ENCODE measurements at places on chromosomes 1 and 21.

- no peak for DNase-seq
Measured at GRCh38 chr1:12014141-12014991, 4.9 kb upstream of the MIIP start.

- DNase-seq = no peak
Measured at GRCh38 chr1:230401763-230402294, 24.3 kb downstream of the PGBD5 start.

DNA sequence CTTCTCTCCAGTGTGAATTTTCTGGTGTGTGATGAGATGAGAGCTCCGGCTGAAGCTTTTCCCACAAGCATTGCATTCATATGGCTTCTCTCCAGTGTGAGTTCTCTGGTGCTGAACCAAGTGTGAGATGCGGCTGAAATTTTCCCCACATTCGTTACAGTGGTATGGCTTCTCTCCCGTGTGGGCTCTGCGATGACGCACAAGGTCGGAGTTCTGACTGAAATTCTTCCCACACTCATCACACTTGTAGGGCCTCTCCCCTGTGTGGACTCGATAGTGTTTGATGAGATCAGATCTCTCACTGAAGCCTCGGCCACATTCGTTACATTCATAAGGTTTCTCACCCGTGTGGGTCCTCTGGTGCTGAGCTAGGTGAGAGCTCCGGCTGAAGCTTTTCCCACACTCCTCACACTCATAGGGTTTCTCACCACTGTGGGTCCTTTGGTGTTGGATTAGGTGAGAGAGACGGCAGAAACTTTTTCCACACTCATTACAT, 7.4 kb downstream of the ZNF436 start:
- no peak for DNase-seq

DNA sequence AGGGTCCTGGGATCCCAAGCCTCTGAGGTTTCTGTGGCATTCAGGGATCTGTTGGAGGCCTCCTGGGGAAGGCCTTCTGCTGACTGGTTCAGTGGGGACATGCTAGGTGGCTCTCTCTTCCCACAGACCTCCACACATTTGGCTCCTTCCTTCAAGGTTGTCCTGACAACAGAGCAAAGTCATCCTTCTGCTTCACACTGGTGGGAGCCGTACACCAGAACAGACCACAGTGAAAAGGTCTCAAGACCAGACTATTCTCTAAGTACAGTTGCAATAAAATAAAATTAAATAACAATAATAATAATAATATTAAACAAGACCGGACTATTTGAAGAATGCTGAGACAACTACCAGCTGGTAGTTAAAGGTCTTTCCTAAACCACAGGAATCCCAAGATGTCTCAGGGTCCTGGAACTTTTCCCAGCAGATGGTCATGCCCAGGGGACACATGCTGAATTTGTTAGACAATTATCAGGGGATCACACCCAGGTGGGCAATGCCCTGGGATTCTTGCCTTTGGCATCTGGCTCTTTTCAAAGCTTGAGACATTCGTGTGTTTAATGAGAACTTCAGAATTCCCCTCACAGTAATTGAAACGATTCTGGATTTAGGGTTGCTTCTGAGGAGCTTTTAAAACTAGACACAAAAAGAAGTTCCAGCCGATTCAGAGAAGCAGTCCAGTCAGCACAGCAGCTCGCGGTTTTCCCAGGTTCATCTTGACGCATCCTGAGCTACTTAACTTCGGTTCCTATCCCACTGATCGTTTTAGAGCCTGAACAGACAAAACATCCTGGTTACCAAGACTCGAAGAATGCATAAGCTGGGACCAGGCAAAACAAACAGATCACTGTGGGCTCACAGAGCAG, 22.9 kb downstream of the HTR1D start:
- DNase-seq = no peak

DNA sequence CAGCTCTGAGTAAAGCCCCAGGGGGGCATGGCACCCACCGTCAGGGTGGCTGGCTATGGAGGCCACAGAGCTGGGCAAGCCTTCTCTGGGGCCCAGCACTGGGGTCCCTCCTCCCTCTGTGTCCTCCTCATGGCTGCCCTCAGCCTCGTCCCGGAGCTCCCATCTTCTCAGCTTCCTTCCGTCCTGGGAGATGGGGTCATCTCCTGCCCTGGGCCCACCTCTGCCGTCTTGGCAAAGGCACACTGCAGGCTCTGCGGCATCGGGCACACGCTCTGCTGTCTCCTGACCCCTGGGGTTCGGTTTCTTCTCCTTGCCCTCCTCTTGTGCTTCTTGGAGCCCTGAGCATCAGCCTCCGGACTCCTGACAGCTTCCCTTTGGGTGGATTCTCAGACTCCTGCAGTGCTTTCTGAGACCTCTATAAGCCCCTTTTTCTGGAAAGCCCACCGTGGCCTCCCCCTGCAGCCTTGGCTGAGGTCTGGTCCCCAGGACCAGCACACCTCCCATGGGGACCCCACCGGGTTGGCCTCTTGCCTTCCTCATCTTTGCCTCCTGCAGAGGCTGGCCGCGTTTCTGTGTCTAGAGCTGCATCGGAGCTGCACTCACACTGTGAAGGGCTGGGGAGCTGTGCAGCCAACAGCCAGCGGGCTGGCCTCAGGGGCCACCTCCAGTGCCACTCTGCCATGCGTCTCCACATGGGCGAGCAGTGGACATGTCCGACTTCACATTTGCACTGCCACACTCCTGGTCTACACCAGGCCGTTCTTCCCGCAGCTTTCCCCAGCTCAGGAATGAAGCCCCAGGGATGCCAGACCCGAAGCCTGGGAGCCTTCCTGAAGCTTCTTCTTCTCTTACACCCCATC, 11.6 kb downstream of the UMODL1 start:
- no peak for DNase-seq

- DNase-seq = no peak
Measured at GRCh38 chr1:183275322-183275721, 89.3 kb downstream of the LAMC2 start.

DNA sequence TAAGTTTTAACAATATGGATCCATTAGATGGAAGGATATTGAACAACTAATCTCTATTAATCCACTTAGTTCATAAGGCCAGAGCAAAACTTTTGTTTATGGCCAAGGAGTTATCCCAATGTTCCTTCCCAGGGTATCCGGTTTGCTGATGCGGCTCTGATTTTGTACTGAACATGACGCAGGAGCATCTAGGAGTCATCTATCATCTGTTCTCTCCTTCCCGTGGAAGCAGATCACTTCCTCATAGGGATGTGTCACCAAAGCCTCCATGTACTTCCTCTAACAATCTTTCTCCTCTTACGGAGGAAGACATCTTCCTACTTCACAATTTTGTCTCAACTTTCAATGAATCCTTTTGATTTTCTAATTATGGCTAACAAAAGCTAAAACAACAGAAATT, 206.6 kb downstream of the APP start:
- DNase-seq = no peak

- DNase-seq = no peak
Measured at GRCh38 chr1:44481701-44482100, 76.6 kb downstream of the RNF220 start.

- DNase-seq = no peak
Measured at GRCh38 chr1:42206164-42206563, 41.6 kb upstream of the GUCA2A start.

- DNase-seq = no peak
Measured at GRCh38 chr1:51899022-51899421, 20.5 kb upstream of the NRDC start.

- no peak for DNase-seq
Measured at GRCh38 chr1:229769006-229769405, 143.0 kb downstream of the URB2 start.

- DNase-seq = no peak
Measured at GRCh38 chr1:11898831-11899467, 27.3 kb downstream of the KIAA2013 start.

- no peak for DNase-seq
Measured at GRCh38 chr1:1275836-1276235, 2.2 kb upstream of the UBE2J2 start.

DNA sequence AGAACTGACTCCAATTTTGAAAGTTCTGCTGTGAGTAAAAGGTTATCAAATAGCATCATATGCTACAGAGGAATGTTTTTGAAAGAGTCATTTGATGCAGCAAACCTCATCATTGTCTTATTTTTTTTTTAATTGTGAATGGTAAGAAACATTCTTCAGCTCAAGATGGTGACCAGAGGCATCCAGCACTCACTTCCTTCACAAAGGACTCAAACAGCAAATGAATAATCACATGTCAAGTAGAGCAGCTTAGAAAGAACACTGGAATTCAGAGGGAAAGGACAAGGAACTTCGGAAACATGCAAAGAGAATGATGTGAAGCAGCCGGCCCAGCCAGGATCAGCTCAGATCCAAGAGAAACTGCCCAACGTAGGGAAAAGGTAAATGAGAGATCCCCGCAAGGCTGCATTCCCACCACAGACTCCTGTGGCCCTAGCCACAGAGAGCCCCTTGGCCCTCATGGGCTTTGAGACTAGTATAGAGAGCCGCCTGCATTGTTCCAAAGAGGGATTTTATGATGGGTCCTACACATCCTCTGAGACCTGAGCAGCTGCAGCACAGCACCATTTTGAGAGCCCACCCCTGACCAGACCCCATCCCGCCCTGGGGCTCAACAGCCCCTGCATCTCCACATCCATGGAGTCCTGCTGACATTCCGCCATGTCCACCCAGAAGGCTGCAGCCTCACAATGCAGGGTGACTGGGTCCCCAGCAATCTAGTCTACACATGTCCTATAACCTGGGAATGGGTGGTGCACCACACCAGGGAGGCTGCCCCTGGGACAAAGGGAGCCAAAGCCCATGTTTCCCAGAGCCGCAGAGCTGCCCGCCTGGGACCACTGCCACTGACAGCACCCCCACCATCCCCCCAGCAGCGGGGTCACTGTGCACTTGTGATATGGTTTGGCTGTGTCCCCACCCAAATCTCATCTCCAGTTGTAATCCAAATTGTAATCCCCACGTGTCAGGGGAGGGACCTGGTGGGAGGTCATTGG, 21.2 kb upstream of the UTS2 start:
- no peak for DNase-seq

- no peak for DNase-seq
Measured at GRCh38 chr1:2050461-2050792, 216 bp downstream of the PRKCZ start.

- no peak for DNase-seq
Measured at GRCh38 chr1:57072401-57073110, 106.7 kb upstream of the C8B start.

GRCh38 chr1:41673806-41674205, 189.3 kb upstream of the EDN2 start:
- no peak for DNase-seq

DNA sequence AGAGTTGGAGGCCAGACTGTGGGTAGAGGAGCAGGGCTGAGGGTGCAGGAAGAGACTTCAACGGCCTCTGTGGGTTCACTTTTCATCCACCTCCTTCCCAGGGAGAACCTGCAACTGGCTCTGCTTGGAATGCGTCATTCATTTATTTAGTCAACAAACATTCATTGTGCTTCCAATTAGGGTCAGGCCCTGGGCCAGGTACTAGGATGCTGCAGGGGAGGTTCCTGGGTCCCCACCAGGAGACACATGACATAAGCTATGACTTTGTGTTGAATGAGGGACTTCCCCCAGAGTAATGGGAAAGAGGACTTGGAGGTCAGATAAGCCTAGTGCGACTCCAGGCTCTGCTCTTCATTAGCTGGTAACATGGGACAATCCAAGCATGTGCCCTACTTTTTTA, 46.3 kb upstream of the RPL11 start:
- no peak for DNase-seq

DNA sequence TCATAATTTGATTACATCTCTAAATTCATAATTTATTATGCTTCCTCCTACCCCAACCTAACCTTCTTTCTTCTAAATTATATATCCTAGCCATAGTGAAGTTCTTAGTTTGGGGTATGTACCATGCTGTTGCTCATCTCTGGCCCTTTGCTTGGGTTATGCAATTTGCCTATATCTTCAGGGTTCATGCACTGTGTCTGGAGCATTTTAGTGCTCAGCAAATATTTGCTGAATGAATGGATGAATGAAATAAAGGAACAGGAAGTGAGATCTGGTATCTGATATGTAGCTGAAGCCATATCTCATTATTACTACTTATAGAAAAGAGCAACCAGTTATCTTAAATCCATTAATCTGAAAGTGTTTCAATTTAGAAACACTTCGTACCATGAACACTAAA, 137.6 kb downstream of the GPATCH2 start:
- no peak for DNase-seq

- no peak for DNase-seq
Measured at GRCh38 chr1:100613817-100614559, 76.0 kb downstream of the GPR88 start.

GRCh38 chr21:24738063-24738462, 869.2 kb downstream of the MRPL39 start:
- no peak for DNase-seq

GRCh38 chr1:56439610-56440264, 139.6 kb downstream of the PLPP3 start:
- no peak for DNase-seq
